Adipocyte (in vitro differentiated cells): ENCODE measurements at places on chromosomes 2 and 18.

- DNase-seq, result peak; percentile 94
Observed at GRCh38 chr2:240997856-240998705, at the start of gene SNED1. Gene SNED1 (plus strand): TSS chr2:240998618. CDS start chr2:240998838, 220 bp downstream.

DNA sequence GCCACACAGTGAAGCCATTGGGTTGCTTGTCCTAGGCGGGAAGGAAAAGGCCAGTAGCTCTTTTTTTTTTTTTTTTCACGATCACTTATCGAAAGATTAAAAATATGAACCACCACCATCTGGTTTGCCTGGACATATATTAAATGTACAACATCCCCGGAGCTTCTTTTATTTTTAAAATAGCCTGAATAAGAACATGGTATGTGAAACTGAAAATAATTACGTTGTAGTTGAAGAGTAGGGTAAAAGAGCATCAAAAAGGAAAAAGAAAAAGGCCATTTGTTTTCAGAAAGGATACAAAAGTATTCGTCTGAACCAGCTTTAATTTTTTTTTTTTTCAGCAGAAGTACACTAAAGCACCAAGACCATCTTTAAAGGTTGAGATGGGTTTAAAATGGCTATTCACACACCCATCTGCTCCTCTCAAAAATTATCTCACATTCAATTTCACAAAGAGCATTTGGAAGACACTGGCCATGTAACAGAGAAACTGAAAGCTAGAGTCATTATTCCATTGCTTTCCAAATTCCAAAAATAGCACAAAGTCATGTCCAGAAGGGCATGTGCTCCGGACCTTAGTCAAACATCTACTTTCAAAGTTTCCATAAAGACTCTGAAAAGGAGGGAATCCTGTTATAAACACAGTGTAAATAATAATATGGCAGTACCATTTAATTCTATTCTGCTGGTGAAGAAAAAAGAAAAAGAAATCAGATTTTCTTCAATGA lies 82.9 kb downstream of the SCN3A start:
- DNase-seq, result no peak

GRCh38 chr2:170313992-170314348 lies 136.0 kb downstream of the MYO3B start:
- DNase-seq, result no peak

DNA sequence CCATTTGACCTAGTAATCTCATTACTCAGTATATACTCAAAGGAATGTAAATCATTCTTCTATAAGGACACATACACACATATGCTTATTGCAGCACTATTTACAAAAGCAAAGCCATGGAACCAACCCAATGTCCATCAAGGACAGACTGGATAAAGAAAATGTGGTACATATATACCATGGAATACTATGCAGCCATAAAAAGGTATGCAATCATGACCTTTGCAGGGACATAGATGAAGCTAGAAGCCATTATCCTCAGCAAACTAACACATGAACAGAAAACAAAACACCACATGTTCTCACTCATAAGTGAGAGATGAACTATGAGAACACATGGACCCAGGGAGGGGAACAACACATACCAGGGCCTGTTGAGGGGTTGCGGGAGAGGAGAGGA lies 214.5 kb downstream of the NBAS start:
- DNase-seq, result no peak

DNA sequence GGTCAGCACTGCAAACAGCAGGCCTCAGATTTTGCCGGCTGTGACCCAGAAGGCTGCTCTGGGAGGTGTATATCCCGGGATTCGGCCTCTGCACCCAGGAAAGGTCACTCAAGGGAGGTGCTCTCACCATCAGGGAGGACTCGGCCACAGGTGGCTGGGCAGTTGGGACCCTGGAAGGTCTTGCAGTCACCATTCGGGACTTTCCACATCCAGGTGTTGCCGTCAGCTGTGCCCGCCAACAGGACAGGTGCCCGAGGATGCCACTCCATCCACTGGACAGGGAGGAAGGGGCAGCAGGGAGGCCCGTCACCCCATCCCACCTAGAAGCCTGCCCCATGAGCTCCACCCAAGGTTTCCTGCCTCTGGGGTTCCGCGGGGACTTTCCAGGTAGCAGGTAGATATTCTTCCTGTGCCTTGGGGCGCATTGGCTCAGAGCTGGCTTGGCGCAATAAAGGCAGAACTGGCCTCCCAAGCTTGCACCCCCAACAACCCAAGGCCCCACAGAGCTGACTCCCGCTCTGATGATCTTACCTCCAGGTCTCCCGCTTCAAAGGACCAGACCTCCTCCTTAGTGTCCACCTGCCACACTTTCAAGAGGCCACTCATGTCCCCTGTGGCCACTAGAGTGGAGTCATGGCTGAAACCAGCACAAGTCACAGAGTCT lies 3.5 kb downstream of the AAMP start:
- DNase-seq, result no peak

DNA sequence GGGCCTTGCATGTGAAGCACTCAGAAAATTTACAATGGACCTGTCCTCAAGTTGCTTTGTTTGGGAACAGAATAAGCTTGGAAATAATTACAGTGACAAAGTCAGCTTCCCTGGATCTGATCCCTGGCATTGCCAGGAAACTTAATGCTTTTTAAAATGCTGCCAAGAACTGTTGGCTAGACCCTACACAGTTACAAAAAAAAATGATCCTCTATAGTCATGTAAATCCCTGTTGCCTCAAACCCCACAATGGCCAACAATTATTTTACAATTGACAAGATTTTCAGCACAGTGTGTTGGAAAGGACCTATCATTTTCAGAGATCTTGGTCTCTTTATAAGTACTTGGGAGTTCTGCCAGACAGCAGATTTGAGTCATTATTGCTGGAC lies 470.4 kb upstream of the ACVR2A start:
- DNase-seq, result no peak

GRCh38 chr2:163324677-163325076 lies 411.1 kb downstream of the FIGN start:
- DNase-seq, result no peak

DNA sequence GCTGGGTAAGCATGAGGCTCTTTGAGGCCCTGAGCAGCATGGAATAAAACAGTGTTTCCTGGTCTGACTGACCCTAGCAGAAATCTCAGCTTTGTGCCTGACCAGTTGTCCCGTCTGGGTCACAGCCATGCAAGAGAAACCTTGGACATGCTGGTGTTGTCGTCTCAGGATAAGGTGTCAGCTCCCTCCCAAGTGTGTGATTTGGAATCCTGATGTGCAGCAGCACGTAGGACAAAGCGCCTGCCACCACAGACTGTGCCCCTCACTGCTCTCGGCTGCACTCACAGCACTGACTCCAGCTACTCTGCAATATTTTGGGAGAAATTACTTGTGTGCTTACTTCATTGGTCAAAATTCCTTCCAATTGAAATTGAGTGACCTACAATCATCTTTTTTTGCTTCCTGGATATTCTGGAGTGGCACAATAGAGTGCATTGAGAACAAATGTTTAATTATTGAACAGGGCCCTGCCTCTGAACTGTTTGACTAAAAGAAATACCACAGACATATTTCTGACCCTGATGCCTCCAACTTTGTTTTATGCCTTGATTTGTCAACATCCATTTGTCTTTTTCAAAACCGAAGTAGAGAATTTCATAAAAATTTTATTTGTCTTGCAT lies 352.4 kb downstream of the SOCS6 start:
- no peak for DNase-seq

DNA sequence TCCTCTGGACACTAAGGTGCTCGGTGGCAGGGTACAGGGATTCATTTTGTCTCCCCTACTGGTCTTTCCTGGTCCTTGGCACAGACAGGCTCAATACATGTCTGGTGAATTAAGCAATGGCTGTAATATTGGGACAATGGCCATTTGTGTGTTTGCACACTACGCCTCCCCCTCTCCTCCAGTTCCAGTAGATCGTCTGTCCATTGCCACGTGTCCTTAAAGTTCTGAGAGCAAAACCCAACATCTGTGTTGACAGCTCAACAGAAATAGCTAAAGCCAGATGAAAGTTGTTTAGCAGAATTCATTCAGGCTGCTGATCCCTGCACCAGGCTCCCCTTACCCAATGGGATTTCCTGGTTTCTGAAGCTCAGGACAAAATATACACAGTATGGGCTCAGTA lies 9.0 kb upstream of the FABP1 start:
- no peak for DNase-seq

DNA sequence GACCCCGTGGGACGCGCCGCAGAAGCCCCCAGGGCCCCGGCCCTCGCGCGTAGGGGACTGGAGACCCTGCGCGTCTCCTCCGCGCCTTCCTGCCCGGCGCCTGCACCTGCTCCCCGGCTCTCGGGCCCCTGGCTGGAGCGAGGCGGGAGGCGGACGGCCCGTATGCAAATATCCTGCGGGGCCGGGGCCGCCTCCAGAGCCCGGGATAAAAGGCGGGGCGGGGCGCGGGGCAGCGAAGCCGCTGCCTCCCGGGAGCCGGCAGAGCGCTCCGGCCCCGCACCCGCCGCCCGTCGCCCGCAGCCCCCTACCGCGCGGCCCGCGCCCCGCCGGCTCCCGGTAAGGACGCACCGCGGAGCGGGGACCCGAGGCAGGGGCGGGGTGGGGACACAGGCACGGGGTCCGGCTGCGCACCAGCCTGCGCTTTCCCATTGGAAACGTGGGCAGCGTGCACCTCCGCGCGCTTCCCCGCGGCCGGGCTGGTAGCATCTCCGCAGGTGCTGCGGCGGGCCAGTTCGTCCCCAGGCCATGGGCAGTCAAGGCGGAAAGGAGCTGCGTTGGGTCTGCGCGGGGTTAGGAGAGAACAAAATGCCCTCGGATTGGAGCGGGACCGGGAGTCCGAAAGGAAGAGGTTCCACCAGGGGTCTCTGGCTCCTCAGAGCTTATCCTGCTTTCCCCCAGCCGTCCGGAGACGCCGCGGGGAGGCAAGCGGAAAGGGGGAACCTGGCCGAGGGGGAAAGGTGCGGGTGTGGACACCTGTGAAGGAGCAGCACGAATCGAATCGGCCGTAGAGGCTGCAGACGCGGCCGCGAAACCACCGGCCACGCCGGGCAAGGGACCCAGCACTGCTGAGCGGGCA lies at the start of gene ATP6V1C2:
ATP6V1C2 (plus strand) TSS at position 235 of the 856 bp plus-strand sequence. CDS start 1,220 bp downstream, outside the sequence.
- DNase-seq, result peak; percentile 34

DNA sequence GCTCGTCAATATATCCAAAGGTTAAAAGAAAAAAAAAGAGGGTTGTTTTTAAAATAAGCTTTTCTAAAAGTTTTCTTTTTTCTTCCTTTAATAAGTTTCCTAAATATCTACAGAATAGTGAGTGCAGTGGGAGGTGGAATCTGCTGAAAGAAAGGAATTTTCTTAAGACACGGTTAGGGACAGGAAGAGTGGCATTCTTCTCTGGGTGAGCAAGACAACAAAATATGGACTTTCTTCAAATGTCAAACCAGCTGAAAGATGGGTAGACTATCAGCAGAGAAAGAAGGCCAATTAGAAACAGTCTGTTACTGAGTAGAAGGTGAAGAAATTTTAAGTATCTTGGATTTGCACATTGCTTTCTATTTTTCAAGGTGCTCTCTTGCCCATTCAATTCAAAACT lies 222.7 kb upstream of the PIK3C3 start:
- no peak for DNase-seq

GRCh38 chr18:11655606-11655932 lies 33.5 kb upstream of the GNAL start:
- DNase-seq, result no peak

DNA sequence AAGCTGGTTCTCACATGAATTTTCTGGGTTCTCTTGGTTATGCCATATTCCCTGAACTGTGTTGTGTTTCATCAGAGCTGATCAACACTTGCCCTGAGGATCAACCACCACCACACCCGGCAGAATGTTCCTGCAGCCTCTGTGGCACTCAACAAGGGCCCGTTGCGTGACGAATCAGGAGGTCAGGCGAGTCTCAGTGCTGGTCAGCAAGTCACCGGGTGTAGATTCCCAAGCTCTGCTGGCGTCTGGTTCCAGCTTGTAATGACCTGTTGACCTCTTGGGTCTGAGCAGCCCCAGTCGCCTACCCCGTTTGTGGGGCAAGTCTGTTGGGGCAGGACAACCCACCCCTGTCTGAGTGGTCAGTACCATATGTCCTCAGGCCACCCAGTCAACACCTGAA lies 46.0 kb downstream of the ADCY3 start:
- no peak for DNase-seq

- no peak for DNase-seq
Observed at GRCh38 chr2:177754492-177754873, 318.1 kb downstream of the PDE11A start.
